ENCODE measurements at places on chromosomes 3 and 15. TPM values are rescaled to one million over a fixed set of nuclear protein-coding genes. Genes with fewer than 3 reads are reported as not detected.

The SENP5 gene
- 11.7 TPM for polyA plus RNA-seq

The NMNAT3 gene
- 6.2 TPM for polyA plus RNA-seq

The DPPA2 gene
- polyA plus RNA-seq = not detected

The SI gene
- polyA plus RNA-seq = not detected

The CRYGS gene
- 3.2 TPM for polyA plus RNA-seq

The ATP11B gene
- 20.4 TPM for polyA plus RNA-seq

The GRAMD2A gene
- 0.29 TPM for polyA plus RNA-seq

The MEX3B gene
- polyA plus RNA-seq = 3.7 TPM

Data from Purkinje cell (primary cell).